Adipose tissue (tissue), 3 donors: ENCODE measurements at places on chromosomes 4 and X. TPM values are rescaled to one million over a fixed set of nuclear protein-coding genes. Genes with fewer than 3 reads are reported as not detected.

The VGLL1 gene
- polyA plus RNA-seq = 0.15 TPM

The MAGEC2 gene
- not detected for polyA plus RNA-seq

The HMGB3 gene
- 10.0 TPM for polyA plus RNA-seq

The CXorf65 gene
- not detected for polyA plus RNA-seq

The CLCN5 gene
- 1.3 TPM for polyA plus RNA-seq

The PHOX2B gene
- not detected for polyA plus RNA-seq

The TREX2 gene
- 0.90 TPM for polyA plus RNA-seq

The CMC4 gene
- polyA plus RNA-seq = 12.6 TPM

The L1CAM gene
- 1.3 TPM for polyA plus RNA-seq

The BEX5 gene
- polyA plus RNA-seq = 17.1 TPM

The UGT2B11 gene
- polyA plus RNA-seq = not detected

The GRIA2 gene
- 0.04 TPM for polyA plus RNA-seq

The LEF1 gene
- 1.7 TPM for polyA plus RNA-seq

The DIAPH2 gene
- polyA plus RNA-seq = 11.7 TPM

The FGFBP2 gene
- 0.20 TPM for polyA plus RNA-seq

The GUCY1A1 gene
- 4.1 TPM for polyA plus RNA-seq

The CT55 gene
- not detected for polyA plus RNA-seq

The CCKAR gene
- 1.0 TPM for polyA plus RNA-seq

The ATP2B3 gene
- polyA plus RNA-seq = not detected

The ANOS1 gene
- 2.5 TPM for polyA plus RNA-seq

The TRPC5OS gene
- not detected for polyA plus RNA-seq

The ANXA3 gene
- 27.3 TPM for polyA plus RNA-seq

The SPANXA1 gene
- not detected for polyA plus RNA-seq

The COMMD8 gene
- polyA plus RNA-seq = 6.9 TPM
